ENCODE measurements at places on chromosomes 16 and 17. TPM values are rescaled to one million over a fixed set of nuclear protein-coding genes. Genes with fewer than 3 reads are reported as not detected.

DNA sequence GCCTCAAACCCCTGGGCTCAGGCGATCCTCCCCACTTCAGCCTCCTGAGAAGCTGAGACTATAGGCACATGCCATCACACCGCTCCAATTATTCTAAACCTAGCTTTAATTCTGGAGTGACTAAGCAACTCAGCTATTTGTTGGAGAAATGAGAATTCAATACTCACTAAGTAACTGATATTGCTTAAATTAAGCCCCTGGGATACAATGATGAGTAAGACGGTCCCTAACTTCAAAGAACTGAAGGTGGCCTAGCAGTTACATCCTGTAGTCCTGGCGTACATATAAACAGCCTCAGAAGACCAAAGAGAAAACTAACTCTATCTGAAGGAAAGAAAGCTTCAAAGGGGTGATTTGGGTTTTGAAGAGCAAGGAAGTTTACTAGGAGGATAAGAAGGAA lies 25.0 kb downstream of the XPO6 start:
- DNase-seq = no peak

DNA sequence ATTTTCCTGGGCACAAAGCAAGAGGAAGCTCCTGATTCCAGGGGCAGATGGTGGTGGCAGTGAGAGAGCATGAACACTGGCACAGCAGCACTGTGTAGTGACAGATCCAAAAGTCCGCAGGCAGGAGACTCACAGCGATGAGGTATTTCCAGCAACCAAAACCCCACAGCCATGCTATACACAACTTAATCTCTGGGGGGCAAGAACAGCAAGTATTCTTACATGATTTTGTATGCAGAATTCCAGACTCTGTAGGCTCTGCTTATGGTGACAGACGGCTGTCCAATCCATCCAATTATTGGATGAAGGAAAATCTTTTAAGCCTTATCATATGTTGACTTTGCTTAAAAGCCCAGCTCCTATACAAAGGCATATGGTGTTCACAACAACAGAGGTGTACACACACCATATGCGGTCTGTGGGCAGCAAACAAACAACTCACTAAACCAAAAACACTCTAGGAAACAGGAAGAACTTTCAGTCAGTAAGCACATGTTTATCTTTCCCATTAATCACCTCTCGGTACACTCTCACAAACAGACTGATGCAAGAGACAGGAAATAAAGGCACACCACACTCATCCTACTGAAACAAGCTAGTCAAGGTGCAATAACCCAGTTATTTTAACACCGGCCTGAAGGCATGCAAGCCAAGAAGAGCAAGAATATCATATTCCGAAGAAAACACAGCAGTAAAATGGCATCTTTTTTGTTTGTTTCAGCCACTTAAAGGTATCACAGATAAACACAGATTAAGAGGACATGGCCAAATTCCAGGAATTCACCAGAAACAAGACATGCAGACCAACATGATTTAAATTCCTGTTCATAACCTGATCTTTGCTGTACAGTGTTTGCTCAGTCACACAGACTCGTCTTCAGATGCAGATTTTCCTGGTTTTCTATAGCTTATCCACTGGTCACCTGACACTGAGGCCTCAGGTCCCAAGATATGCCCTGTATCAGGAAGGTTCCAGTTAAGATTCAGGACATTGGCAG lies 47.8 kb downstream of the ERN1 start:
- peak; percentile 76 for DNase-seq

DNA sequence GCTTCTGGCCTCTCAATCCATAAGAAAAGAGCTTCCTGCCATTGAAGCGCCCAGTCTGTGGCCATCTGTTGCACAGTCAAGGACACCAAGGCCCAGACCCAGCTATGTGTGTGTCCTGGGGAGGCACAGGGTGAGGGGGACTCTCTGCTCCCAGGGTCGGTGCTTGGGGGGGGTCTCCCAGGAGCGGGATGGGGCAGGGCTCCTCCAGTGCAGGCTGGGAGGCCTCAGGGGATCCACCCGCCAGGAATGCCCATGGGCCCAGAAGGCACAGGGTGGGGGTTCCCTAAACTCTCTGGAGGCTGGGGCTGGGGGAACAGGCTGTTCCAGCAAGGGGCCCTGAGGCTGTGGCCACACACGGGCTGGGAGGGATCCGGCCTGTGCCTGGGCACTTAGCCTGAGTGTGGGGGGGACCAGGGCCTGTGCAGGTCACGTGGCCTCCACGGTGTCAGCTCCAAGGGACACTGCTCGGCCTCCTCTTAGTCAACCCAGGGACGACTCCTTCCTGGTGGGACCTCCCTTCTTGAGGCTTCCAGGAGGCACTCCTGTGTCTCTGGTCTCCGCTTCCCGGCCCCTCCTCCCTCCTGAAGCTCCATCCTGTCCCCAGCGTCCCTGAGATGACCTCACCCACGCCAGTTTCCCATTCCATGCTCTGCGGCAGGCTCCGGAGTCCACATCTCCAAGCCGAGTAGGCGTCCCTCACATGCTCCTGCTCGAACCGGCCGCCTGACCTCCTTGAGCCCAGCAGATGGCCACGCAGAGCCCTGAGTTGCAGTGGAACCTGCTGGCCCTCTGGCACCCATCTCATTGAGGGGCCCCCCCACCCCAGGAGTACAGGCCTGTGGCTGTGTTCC lies 23.1 kb upstream of the BAHCC1 start:
- peak; percentile 91 for DNase-seq

DNA sequence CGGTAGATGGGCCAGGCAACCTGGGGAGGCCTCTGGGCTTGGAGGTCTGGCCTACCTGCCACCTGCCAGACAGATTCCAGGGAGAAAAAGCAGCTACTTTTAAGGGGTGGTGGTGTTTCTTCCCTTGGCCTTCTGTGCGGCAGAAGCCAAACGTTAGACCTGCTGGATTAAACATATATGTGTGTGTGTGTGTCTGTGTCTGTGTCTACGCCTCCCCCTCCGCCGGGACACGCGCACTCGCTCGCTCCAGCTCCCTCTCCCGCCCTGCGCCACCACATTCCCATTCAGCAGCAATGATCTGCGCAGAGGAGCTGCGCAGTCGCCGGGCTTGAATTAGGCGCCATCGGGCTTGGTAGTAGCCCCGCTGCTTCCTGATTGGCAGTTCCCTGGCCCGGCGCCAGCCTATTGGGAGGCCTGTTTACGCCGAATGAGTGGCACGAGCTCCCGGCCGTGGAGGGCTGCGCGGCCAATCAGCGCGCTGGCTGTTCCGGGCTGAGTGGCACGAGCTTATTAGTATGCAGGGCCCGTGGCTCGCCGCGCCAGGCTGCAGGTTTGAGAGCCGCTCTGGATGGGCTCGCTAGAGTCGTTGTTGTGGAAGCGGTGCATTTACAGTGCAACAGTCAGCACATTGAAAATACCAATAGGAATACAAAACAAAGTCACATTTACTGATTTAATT lies at the start of gene BAHCC1:
Gene BAHCC1 (plus strand): TSS at position 537 of the 679 bp plus-strand sequence. CDS start 4,283 bp downstream, outside the sequence.
- DNase-seq = peak; percentile 97

GRCh38 chr16:71767060-71767900 lies 41.4 kb downstream of the AP1G1 start:
- no peak for DNase-seq

- no peak for DNase-seq
Measured at GRCh38 chr17:21467739-21468490, 91.8 kb downstream of the KCNJ12 start.

Gene NOXO1
- polyA plus RNA-seq = 0.21 TPM

- DNase-seq = peak; percentile 61
Measured at GRCh38 chr16:4733747-4734062, 366 bp downstream of the ANKS3 start.

Gene PAFAH1B1
- 47.3 TPM for polyA plus RNA-seq

Measured in SK-N-SH (cell line).